ENCODE measurements at places on chromosomes 4 and X.

DNA sequence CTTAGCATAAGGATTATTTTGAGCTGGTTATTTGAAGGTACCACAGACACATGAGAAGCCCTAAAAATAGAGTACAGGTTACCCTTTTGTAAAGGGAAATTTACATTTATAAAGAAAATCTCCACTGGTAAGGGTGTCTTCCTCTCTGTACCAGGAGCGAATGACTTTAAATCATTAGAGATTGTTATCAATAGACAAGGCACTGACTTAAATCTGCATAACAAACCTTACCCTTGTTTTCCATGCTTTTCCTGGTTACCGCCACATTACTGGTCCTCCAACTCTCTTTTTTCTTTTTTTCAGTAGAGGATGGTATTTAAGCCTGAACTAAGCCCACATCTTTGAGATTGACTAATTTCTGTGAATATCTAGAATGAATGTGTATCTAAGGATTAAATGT is 129.8 kb downstream of the SLC7A11 start:
- no peaks in the 10 kb centered on the region for H3K27me3 ChIP-seq
- no peak overlapping the region for H3K4me3 ChIP-seq
- H3K4me1 ChIP-seq: peaks cover 10% of the 10 kb centered on the region
- H3K36me3 ChIP-seq: no peaks in the 10 kb centered on the region
- DNase-seq: no peak
- no peak overlapping the region for H3K27ac ChIP-seq

- H3K27ac ChIP-seq: no peak overlapping the region
- no peaks in the 10 kb centered on the region for H3K4me1 ChIP-seq
- H3K27me3 ChIP-seq: no peaks in the 10 kb centered on the region
- H3K4me3 ChIP-seq: no peak overlapping the region
- no peak for DNase-seq
Observed at GRCh38 chr4:7227008-7227407, 34.7 kb downstream of the SORCS2 start.

DNA sequence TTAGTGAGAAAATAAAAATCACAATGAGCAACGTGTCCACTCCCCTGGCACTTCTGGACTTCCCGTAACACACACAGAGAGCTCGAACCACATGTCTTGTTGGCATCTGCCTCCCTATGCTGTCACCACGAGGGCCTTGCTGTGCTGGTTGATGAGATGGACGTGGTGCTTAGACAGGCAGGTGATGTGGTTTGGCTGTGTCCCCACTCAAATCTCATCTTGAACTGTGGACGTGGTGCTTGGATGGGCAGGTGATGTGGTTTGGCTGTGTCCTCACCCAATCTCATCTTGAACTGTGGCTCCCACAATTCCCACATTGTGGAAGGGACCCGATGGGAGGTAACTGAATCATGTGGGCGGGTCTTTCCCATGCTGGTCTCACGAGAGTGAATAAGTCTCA is 40.0 kb downstream of the FGFRL1 start:
- H3K4me3 ChIP-seq: no peak overlapping the region
- peaks cover 23% of the 10 kb centered on the region for H3K27me3 ChIP-seq
- DNase-seq: no peak
- no peak overlapping the region for H3K27ac ChIP-seq

- no peak overlapping the region for H3K4me3 ChIP-seq
- no peaks in the 10 kb centered on the region for H3K4me1 ChIP-seq
- DNase-seq: no peak
Observed at GRCh38 chr4:6425336-6425735, 47.1 kb downstream of the PPP2R2C start.

- no peak for DNase-seq
- no peaks in the 10 kb centered on the region for H3K4me1 ChIP-seq
- no peak overlapping the region for H3K27ac ChIP-seq
- H3K4me3 ChIP-seq: no peak overlapping the region
Observed at GRCh38 chrX:137387646-137388045, 178.3 kb upstream of the ZIC3 start.

DNA sequence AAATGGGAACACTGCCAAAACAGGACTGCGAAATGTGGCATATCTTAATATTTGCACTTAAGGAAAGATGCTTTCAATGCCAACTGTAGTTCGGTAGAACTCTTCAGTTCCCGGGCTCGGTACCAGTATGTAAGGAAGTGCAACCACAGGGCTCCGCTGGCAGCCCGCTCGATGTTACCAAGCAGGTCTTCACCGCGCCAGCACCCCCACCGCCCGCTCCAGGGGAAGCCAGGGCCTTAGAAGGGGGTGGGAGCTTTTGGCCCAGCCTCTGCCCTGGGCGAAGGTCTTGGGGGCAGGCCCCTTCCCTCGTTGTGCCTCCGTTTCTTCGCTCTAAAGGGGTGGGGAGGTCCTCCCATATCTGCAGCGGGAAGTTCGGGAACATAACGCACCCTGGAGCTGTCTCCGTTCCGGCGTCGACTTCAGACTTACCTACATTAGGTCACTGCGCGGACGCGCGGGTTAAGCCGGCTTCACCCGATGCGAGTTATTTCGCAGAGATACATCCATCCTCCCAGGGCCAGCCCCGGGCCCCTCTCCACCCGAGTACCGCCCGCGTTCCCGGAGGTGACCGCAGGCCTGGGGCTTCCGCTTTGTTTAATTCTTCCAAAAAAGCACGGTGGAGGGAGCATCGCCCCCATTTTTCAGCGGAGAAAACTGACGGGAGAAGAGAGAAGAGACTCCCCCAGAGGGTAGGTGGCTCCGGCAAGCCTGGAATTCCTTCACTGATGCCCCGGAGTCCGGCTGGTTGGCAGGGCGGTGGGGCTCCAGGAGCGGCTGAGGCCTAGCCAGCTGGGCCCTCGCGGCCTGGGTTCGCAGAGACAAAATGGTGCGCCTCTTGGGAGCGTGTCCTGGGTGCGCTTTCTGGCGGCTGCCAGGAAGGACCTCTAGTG is 1.0 kb upstream of the HMX1 start:
- H3K4me3 ChIP-seq: no peak overlapping the region
- H3K27ac ChIP-seq: no peak overlapping the region
- DNase-seq: no peak
- no peaks in the 10 kb centered on the region for H3K36me3 ChIP-seq

GRCh38 chrX:2690856-2691542 is at the start of gene CD99:
CD99 (plus strand) TSS chrX:2691295; CDS start chrX:2691361, 66 bp downstream.
- peaks cover 8% of the 10 kb centered on the region for H3K4me1 ChIP-seq
- DNase-seq: peak; percentile 77
- H3K27ac ChIP-seq: peak within 1 kb of the TSS; percentile 58
- no peaks in the 10 kb centered on the region for H3K36me3 ChIP-seq

DNA sequence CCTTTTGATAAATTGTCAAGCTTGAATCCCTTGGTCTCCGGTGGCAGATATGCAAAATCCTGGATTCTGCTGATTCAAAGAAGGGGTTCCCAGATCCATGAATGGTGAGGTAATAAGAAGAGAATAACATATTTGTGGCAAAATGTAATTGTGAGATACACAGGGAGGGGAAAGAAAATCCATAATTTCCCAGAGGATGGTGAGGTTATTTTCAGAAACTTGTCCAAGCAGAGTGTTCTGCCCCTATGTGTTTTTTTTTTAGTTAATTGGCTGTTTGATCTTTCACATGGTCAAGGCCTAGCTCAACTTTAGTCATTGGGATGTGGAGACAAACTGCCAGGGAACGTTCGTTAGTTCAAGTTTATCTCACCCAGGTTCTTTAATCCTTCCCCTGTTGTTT is 408.8 kb downstream of the MAPK10 start:
- H3K27me3 ChIP-seq: no peaks in the 10 kb centered on the region
- no peak for DNase-seq
- no peak overlapping the region for H3K4me3 ChIP-seq

DNA sequence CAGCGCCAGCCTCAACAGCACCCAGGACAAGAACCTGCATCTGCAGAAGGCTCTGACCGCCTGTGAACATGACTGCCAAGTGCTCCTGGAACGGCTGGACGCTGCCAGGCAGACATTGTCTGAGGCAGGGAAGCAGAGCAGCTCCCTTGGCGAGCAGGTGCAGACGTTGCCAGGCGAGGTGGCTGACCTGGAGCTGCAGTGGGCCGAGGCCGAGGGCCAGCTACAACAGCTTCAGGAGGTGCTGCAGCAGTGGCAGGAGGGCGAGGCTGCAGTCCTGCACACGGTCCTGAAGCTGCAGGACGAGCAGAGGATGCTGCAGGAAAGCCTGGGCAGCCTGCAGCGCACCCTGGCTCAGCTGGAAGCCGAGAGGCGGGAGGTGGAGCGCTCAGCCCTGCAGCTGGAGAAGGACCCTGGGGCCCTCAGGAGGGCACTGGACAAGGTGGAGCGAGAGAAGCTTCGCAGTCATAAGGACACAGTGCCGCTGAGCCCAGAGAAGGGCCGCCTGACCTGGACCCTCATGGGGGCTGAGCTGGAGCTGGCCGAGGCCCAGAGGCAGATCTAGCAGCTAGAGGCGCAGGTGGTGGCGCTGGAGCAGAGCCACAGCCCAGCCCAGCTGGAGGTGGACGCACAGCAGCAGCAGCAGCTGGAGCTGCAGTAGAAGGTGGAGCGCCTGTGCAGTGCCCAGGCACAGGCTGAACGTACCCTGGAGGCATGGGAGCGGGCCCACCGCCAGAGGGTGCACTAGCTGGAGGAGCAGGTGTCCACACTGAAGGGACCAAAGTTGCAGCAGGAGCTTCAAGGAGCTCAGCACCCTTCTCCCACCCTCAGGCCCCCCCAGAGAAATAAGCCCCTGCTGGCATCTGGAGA is 16.4 kb downstream of the SMIM10L2A start:
- H3K4me1 ChIP-seq: no peaks in the 10 kb centered on the region
- no peak overlapping the region for H3K27ac ChIP-seq
- DNase-seq: peak; percentile 5
- H3K4me3 ChIP-seq: no peak overlapping the region
- no peaks in the 10 kb centered on the region for H3K27me3 ChIP-seq

DNA sequence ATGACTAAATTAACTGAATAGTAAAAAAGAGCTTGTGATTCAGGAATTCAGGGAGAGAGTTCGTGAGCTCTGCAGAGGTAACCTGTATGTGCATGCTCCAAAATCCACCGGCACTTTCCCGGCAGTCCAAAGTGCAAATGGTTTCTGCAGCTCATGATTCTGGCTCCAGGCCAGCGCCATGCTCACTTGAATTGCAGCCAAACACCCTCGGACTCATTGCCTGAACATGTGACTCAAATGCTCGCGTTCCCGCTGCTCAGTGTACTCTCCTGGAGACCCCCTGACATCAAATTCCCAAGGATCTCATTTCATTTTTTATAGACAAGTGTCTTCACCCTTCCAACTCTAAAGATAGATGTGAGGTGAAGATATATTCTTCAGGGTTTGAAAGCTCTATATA is 44.1 kb upstream of the SH3RF1 start:
- peak overlapping the region; percentile 24 for H3K4me3 ChIP-seq
- no peaks in the 10 kb centered on the region for H3K36me3 ChIP-seq
- peak; percentile 77 for DNase-seq
- H3K27ac ChIP-seq: peak overlapping the region; percentile 42

GRCh38 chr4:142465526-142465925 is 380.6 kb downstream of the INPP4B start:
- DNase-seq: no peak
- no peaks in the 10 kb centered on the region for H3K4me1 ChIP-seq
- H3K27me3 ChIP-seq: no peaks in the 10 kb centered on the region
- H3K27ac ChIP-seq: no peak overlapping the region
- peaks cover 12% of the 10 kb centered on the region for H3K36me3 ChIP-seq
- H3K4me3 ChIP-seq: no peak overlapping the region

GRCh38 chrX:146224442-146224841 is 406.8 kb downstream of the SLITRK2 start:
- no peaks in the 10 kb centered on the region for H3K36me3 ChIP-seq
- no peaks in the 10 kb centered on the region for H3K27me3 ChIP-seq
- H3K4me3 ChIP-seq: no peak overlapping the region
- peak; percentile 9 for DNase-seq
- H3K27ac ChIP-seq: no peak overlapping the region

DNA sequence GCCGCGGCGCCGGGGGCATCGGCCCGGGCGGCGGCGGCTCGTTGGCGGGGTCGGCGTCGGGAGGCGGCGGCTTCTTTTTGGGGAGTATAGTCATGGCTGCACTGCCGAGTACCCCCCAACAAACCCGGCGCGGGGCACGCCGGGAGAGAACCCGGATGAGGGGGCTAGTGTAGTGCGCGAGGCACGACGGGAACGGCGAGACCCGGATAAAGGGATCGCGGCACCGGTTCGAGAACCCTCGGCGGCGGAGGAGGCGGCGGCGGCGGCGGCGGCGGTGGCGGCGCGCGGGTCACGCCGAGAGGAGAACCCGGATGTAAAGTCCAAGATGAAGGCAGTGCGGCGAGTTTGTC is at the start of gene OTUD5:
Gene OTUD5 (minus strand): TSS at position 131 of the 350 bp plus-strand sequence. CDS start 37 bp downstream, at position 94.
- peak within 1 kb of the TSS; percentile 96 for H3K27ac ChIP-seq
- no peaks in the 10 kb centered on the region for H3K27me3 ChIP-seq
- DNase-seq: no peak
- H3K4me1 ChIP-seq: peaks cover 19% of the 10 kb centered on the region
- peak within 1 kb of the TSS; percentile 89 for H3K4me3 ChIP-seq

DNA sequence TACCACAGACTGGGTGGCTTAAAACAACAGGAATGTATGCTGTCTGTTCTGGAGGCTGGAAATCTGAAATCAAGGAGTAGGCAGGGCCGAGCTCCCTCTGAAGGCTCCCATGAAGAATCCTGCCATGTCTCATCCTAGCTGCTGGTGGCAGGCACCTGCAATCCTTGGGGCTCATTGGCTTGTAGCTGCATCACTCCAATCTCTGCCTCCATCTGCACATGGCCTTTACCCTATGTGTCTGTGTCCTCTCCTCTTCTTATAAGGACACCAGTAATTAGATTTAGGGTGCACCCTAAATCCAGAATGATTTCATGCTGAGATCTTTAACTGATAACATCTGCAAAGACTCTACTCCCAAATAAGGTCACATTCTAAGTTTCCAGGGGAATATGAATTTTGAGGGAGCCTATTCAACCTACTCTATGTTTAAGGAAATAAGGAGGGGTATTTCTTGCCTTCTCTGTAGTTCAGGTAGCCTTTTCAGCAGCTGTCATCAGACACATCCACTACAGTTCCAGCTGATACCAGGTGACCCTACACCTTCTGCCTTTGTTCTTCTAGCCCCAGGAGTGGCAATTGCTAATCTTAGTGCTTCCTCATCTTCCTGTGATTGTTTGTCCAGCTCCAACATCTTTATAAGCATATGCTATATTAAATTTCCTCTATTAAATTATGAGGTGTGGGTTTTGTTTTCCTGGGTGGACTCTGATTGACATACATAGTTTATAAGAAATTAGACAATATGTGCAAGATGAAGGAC is 295.1 kb upstream of the TAPT1 start:
- no peak for DNase-seq
- no peaks in the 10 kb centered on the region for H3K27me3 ChIP-seq
- no peaks in the 10 kb centered on the region for H3K4me1 ChIP-seq
- no peak overlapping the region for H3K4me3 ChIP-seq
- no peak overlapping the region for H3K27ac ChIP-seq

DNA sequence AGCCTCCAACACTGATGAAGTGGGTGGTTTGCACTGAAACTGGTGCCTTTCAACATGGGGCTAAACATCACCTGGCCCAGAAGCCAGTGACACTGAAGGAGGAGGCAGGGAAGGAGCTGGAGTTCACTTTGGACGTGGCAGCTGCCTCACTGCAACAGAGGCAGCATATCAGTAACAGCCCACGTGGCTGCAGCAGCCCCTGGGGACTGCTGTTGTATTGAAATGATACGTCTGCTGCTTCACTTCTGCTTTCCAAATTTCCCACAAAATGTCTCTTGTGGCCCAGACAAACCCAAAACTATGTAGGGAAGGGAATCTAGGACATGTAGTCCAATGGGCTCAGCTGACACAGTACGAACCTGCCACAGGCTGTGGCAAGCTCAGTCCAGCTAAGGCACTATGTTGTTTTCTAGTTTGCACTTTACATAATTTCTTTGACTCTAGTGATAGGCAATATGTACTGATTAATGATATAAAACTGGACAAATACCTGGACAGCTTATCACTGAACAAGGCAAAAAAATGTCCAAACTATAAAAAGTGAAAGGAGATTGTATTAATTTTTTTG is 84.7 kb upstream of the RAPGEF2 start:
- no peaks in the 10 kb centered on the region for H3K27me3 ChIP-seq
- no peak for DNase-seq
- H3K36me3 ChIP-seq: no peaks in the 10 kb centered on the region
- no peak overlapping the region for H3K27ac ChIP-seq
- no peaks in the 10 kb centered on the region for H3K4me1 ChIP-seq

Data from PC-3 (cell line).